A673 (cell line): ENCODE measurements at places on chromosomes 5 and 9. TPM values are rescaled to one million over a fixed set of nuclear protein-coding genes. Genes with fewer than 3 reads are reported as not detected.
A peak's percentile ranks its signal among the peaks of the same experiment; 100 is the strongest.

GRCh38 chr5:132486318-132487094 lies 4.1 kb downstream of the IRF1 start:
- no peak for DNase-seq

ANKRD34B gene
- not detected in 2 replicates for total RNA-seq

- no peak for DNase-seq
Measured at GRCh38 chr5:1190837-1191239, 10.6 kb upstream of the SLC6A19 start.

DNA sequence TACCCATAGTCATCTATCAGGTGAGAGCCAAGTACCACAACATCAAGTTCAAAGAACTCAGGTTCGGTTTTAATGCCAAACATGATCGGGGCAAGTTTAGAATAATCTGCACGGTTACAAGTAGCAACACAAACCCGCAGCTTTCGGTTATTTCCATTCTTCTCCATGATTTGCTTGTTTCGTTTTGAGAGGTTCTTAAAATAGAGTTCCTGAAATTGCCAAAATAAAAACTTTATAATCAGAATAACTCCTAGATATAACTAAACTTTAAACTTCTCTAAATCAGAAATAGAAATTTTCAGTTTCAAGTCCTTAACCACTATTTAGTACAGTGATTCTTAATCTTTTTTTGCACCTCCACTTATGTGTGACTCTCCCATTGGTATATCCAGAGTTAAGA lies 9.1 kb downstream of the GNE start:
- no peak for DNase-seq

FCN1 gene
- total RNA-seq, result not detected in 2 replicates

DNA sequence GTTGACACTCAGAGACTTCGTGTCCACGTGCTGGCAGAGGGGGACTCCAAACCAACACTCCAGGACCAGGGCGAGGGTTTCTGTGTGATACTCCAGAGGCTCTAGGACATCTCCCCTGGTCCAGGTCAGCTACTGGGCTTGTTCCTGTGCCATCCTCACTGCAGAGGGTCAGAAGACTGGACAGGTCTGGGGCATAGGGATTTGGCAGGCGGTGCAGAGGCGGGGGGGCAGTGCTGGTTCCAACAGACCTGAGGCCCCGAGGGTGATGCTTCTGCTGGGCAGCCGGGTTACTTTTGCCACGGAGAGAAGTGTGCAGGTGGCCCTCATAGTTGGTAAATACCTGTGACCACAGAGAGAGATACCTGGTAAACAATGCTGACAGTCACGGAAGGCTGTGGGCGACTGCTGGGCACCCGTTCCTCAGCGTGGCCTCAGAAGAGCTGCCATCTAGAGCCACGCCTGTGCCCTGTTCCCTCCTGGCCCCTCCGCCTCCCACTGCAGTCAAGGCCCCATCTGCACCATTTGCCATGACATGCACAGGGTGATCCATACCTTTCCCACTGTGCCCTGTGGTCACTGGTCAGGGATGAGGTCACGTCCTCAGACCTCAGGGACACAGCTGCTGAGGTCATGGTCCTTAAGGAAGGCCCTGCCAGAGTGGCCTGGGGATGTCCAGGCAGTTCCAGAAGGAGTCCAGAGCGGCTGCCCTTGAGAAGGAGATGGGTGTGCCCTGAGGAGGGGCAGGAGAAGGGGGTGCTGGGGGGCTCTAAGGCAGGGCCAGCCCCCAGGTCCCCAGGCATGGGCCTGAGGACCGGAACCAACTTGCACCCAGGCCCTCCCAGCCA lies 30.0 kb downstream of the TRIP13 start:
- DNase-seq, result no peak

NFIB gene
- 41.2 and 42.9 TPM in 2 replicates for total RNA-seq

DNA sequence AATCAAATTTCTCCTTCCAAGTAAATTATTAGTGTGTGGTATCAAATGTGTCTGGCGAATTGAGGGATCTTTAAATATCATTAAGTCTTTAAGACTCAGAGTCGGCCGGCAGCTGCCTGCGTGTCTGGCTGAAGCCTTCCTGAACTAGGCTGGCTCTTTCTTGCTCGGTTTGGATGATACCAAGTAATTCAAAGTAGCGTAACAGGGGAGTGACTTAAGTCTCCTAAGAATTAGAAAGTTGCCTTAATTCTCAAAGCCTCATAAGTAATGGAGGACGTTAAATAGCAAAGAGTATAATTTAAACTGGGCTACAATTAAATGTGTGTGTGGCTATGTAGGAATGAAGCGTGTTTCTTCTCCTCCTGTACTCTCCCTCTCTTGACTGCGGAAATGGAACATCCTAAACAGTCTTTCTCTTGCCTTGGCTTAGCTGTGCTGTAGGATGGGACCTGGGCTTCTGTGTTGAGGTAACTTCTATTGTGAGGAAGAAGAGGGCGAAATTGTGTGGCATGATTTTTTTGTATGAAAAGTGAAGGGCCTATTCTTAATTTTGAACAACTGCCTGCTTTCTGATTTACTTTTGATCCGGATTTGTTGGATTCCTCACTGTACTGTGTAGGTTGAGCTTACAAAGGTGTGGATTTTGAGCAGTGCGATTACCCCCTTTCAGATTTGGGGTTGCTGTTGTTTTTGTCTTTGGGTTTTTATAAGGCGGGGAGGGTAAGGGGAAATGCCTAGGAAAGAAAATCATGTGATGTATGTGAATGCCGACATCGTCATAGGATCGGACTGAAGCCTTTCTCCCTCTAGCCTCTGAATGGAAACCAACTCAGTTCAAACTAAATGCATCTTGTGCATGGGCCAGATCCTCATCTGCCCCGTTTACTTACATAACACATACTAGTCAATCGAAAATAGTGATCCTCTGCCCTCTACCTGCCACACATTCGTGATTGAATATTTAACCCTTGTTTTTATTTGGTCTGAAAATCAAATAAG lies 29.9 kb downstream of the CPEB4 start:
- peak; percentile 77 for DNase-seq

- no peak for DNase-seq
Measured at GRCh38 chr5:170597872-170598271, 94.1 kb downstream of the KCNIP1 start.

DNAI1 gene
- 1.4 TPM in 1 of 2 replicates, not detected in the other for total RNA-seq

- peak; percentile 31 for DNase-seq
Measured at GRCh38 chr9:125462861-125463291, 201.2 kb downstream of the GAPVD1 start.

SNAPC4 gene
- 22.9 and 24.8 TPM in 2 replicates for total RNA-seq

GRCh38 chr5:149114403-149115312 lies 26.6 kb upstream of the ABLIM3 start:
- peak; percentile 77 for DNase-seq

- DNase-seq, result no peak
Measured at GRCh38 chr9:18228101-18228500, 245.9 kb upstream of the ADAMTSL1 start.

DNA sequence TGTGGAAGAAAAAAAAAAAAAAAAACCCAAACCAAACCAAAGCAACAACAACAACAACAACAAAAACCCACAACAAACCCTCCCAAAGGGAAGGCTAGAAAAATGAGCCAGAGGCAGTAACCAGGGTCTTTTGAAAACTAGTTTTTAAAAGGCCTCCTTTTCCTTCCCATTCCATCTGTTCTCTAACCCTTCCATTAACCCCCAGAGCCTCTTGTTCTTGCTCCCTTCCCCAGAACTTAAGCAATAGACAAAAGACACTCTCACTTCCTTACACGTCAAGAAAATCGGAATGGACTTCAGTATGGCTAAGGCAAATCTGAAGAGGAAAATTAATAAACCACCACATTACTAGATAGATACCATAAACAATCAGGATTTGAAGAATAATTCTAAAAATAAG lies 292.8 kb downstream of the ARL15 start:
- DNase-seq, result no peak

TMEM232 gene
- 0.82 and 1.6 TPM in 2 replicates for total RNA-seq

DNA sequence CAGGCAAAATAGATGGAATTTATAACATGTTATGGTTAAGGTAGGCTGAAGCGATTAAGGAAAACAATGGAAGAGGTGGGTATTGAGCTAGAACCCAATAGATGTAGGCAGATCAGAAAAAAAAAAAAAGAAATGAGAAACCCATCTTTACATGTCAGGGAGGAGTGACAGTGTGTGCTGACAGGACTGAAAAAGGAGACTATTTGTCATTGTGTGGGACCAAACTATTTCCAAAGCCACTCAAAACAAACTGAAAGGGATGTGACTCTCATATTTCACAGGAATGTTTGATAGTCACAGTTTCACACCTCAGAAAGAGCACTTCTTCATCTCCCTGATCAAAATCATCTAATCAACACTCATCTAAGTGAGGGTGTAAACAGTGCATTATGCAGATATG lies 122.3 kb upstream of the KIF2A start:
- no peak for DNase-seq

GRCh38 chr5:131677115-131677514 lies 42.1 kb upstream of the RAPGEF6 start:
- DNase-seq, result no peak

NR6A1 gene
- 5.3 and 6.8 TPM in 2 replicates for total RNA-seq

GRCh38 chr5:78327761-78328510 lies 32.5 kb upstream of the SCAMP1 start:
- no peak for DNase-seq

DNA sequence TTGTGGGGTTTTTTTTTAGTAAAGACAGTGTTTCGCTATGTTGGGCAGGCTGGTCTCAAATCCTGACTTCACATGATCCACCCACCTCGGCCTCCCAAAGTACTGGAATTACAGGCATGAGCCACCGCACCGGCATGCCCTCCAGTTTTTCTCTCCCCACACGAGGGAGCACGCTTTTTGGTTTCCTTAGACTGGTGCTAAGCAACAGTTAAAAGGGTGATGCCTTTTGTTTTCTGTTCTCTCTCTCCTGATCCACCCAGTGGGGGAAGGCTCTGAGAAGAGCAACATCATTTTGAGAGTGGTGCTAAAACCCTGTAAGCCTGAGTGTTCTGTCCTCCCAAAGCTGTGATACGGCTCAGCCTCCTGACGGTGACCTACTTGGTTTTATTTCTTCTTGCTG lies 146.6 kb downstream of the MAN2A1 start:
- no peak for DNase-seq

- DNase-seq, result peak; percentile 91
Measured at GRCh38 chr5:57494104-57495098, 11.8 kb upstream of the ACTBL2 start.

- peak; percentile 23 for DNase-seq
Measured at GRCh38 chr5:429453-430188, 13.4 kb upstream of the EXOC3 start.

GRCh38 chr5:61631438-61631941 lies 299.4 kb downstream of the ZSWIM6 start:
- DNase-seq, result no peak

GRCh38 chr5:151213803-151214613 lies 9.9 kb downstream of the CCDC69 start:
- DNase-seq, result peak; percentile 17

- DNase-seq, result no peak
Measured at GRCh38 chr5:123647066-123647465, 135.1 kb downstream of the CSNK1G3 start.

DNA sequence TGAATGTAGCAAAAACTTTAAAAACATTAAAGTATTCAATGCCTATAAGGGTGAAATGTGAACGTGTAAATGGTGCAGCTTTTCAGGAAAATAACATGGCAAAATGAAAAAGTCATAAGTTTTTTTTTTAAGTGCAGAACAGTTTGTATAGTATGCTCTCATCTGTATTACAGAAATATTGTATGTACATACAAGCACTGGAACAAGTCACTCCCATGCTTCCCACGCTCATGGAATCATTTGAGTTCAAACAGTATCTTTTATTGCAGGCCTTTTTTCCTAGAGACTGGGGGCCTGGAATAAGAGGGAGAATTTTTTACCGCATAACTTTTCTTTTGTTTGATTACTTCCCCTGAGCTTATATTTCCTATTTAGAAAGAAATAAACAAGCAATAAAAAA lies 94.1 kb downstream of the SSBP2 start:
- no peak for DNase-seq

DNA sequence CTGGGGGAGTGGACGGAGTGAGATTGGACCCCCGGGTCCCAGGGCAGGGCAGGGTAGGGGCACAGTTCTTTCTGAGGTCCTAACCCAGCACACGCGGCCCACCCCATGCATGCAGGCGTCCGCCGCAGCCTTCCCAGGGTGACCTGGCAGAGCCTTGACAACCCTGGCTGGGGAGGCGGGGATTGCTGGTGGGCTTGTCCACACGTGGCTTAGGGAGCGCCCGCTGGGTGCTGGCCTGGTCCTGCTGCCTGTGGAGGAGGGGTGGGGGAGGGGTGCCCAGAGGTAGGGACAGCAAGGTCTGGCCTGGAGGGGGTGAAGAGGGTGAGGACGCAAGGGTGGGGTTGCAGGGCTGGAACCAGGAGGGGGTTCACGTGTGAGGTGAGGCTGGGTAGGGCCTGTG lies 6.0 kb downstream of the RXRA start:
- no peak for DNase-seq

KCNMB1 gene
- total RNA-seq, result not detected in 2 replicates

OR2K2 gene
- not detected in 2 replicates for total RNA-seq

BSPRY gene
- not detected in 2 replicates for total RNA-seq

DNA sequence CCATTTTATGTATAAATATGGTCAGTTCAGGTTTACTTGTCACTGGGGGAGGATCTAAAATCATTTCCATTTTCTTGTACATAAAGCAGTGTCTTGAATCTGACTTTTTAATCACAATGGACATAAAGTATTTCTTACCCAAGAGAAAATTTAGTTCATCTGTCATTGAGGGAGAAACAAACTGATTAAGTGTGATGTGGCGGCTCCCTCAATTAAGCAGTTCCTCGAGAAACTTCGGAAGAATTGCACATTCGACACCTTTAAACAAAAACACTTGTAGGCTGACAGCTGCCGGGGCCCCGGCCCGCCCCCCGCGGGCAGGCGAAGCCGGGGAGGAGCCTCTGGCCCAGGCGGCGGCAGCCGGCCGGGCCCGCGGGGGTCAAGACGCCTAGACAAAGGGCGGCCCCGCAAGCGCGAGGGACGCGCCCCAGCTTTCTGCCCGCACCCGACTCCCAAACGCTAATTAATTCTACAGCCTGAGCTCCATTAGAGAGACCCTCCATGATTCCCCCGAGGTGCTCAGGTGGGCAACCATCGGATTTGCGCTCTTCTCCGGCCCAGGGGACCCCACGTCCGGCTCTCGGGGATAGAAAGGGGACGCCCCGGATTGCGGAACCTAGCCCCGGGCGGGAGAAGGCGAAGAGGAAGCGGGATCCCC lies 750 bp downstream of the TRIM36 start:
- DNase-seq, result peak; percentile 19

IFNA1 gene
- total RNA-seq, result not detected in 2 replicates

DNA sequence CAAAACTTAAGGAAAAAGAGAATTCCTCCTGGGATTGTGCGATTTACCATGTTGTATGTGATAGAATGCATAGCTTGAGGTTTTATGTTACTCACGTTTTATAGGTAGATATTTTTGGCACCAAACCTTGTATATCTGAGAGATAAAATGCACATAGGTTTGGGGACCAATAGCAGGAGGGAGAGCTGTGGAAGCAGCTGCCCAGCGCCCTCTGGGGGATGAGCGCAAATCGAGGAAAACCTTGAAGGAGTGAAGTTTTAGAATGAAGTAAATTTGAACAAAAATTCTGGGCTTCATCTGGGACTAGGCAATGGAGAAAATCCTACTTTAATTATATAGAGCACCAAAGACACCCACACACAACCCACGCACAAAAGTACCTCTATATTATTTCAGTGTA lies 197.0 kb downstream of the ADCY2 start:
- peak; percentile 23 for DNase-seq

CD74 gene
- total RNA-seq, result not detected in 2 replicates
